ENCODE measurements at places on chromosomes 16 and 17.

- DNase-seq, result no peak
These were observed 621 bp upstream of the CSHL1 start for GRCh38 chr17:63911657-63912100.

- DNase-seq, result no peak
These were observed 1.6 kb downstream of the XYLT1 start for GRCh38 chr16:17469011-17469740.

DNA sequence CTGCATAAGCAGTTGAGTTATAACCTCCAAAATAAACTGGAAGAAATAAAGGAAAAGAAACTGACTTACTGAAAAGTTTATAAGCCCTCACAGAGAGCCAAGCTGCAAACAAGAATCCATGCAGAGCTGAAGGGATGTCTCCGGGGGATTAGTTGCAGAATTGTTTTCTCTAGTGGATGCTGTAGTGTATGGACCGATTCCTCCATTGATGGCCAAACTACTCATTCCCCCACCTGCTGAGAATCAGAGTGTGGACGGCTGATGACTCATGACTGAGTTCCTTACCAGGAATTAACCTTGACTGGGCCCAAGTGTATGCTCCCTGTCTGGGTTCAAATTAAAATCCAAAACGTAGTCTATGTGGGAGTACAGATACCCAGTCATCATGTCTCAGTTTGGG lies 93.9 kb upstream of the CDH8 start:
- DNase-seq, result no peak

- DNase-seq, result no peak
These were observed 13.8 kb downstream of the DBF4B start for GRCh38 chr17:44722254-44722653.

- no peak for DNase-seq
These were observed 81.3 kb downstream of the SMG6 start for GRCh38 chr17:2222301-2222700.

- DNase-seq, result no peak
These were observed 8.9 kb downstream of the RHBDF2 start for GRCh38 chr17:76492123-76492988.

DNA sequence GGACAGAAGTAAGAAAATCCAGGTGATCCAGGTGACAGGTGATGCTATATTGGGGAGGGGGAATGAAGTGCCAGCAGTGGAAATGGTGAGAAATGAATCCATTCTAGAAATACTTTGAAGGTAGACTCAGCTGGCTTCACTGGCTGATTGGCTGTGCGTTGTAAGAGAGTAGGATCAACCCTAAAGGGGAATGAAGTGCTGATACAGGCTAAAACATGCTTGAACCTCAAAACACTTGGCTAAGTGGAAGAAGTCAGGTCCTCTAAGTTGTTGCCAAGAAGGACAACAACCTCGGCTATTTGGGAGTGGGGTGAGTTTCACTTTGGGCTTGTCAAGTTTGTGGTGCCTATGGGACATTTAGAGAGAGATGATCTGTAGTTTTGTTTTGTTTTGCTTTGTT lies 24.1 kb upstream of the SCNN1B start:
- DNase-seq, result no peak

- no peak for DNase-seq
These were observed 7.5 kb downstream of the EPOP start for GRCh38 chr17:38667099-38667786.

DNA sequence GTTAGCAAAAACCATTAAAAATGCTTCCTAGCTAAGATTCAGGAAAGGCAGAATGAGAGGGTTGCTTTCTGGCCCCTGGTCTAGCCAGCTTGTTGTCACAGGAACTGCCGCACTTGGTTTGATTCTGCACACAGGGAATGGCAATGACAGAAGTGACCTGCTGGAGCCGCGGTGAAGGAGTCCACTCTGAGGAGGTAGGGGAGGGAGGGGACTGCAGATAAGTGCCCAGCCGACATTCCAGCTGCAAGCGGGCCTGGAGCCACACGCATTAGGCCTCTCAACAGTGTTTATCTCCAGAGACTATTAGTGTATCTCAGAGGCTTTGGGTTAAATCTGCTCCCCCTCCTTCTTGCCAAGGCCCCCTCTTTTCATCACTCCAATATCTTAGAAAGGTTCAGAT lies 38.6 kb downstream of the CDRT15 start:
- no peak for DNase-seq

DNA sequence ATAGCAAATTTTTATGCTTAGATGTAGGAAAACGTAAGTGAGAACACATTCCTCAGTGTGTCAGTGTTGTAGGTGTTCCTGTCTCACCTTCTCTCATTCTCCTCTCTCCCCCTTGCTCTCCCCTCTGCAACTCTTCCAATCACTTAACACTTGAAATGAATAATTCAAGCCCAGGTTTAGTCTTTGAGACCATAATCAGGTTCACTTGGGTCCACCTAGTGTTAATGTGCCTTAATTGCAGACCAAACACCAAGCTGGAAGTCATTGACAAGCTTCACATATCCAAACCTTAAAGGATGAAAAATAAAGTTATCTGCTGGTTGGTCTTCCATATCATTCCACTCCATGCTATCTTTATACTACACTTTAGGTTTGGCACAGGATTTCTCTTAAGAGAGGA lies 37.0 kb downstream of the STXBP4 start:
- no peak for DNase-seq

DNA sequence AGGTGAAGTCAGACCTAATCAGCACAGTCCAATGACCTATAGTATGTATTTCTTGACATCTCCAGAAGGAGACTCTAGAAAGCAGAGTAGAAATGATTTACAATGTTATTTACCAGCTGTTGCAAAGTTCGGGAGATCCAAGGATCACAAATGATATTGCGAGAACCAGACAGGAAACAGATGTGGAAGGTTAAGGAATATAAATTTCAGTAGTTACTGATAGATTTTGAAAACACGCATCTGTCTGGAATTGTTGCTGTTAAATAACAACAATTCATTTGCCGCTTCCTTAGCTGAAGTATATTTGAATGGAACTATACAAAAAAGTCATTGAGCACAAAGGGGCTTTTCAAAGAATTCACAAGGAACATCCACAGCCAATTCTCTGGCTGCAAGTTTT lies 72.0 kb downstream of the STXBP4 start:
- no peak for DNase-seq

GRCh38 chr16:87241137-87241771 lies 75.9 kb downstream of the C16orf95 start:
- DNase-seq, result no peak

DNA sequence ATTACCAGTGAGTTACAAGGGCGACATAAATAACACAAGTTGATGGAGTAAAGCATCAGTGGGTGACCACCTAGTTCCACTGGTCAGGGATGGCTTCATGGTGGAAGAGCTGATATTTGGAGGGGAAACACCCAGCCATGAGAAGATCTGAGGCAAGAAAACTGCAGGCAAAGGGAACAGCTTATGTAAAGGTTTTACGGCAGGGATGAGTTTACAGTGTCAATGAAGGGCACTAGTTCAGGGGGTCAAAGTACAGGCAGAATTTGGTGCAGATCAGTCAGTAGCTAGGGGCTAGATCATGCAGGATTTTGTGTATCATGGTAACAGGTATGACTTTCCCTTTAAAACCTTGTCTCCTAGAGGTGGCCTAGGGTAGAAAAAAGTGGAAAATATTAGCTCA lies 339.6 kb downstream of the PMP22 start:
- no peak for DNase-seq
